ENCODE measurements at places on chromosomes 5 and 9.

DNA sequence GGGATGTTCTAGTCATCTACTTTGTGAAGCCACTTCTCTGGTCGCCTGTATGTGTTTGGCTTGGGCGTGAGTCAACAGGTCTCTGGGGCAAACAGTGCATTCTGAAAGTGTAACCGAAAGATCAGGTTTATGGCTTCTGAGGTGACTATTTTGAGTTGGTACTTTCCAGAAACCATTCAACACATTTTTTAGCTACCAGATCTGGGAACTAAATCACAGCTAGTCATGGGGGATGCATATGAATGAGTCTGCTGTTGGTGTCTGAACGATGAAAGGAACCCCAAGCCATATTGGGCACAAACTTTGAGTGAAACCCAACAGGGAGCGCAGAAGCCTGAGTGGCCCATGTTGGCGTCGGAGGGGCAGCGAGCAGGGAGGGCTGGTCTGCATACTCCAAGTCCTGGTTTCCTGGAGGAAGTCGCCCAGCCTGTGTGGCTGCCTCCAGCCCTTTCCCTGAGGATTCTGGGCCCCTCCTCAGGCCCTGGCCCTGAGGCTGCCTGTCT lies 35.3 kb downstream of the UBE2QL1 start:
- peak; percentile 38 for DNase-seq

GRCh38 chr9:131091352-131091992 lies 4.9 kb upstream of the AIF1L start:
- no peak for DNase-seq

GRCh38 chr9:95138474-95138873 lies 179.0 kb downstream of the FANCC start:
- DNase-seq: no peak

GRCh38 chr5:89769975-89770374 lies 639.6 kb downstream of the CETN3 start:
- no peak for DNase-seq

- DNase-seq: no peak
These were observed 222.9 kb upstream of the MEF2C start for GRCh38 chr5:89105836-89106235.

- no peak for DNase-seq
These were observed 36.2 kb downstream of the SH3PXD2B start for GRCh38 chr5:172417983-172418630.

DNA sequence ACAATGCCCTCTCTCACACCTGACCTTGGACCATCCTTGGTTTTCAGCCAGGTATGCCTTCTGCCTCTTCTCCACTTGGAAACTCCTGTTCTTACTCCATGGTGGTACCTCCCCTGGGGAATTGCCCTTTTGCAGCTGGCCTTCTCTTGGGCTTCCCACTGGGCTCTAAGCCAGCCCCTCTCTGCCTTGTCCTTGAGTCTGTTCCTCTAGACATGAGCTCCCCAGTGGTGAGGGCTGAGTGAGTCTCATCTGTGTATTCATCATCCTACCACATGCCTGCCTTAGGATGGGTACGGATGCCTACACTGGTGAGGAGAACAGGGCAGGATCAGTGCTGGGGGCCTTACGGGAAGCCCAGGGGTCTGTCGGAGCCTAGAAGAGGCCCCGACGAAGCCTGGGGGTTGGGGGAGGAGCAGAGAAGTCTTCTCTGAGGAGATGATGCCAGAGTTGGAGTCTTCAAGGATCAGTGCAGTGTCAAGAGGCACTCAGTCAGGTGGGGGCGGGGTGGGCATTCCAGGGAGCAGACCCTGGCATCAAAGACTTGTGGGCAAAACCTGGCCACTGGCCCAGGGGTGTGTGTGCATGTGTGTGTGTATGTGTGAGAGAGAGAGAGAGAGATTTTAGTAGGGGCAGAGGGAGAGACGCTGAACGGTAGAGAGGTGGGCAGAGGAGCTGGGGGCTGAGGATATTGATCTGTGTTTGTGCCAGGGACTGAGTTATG lies 5.2 kb upstream of the CRB2 start:
- no peak for DNase-seq

DNA sequence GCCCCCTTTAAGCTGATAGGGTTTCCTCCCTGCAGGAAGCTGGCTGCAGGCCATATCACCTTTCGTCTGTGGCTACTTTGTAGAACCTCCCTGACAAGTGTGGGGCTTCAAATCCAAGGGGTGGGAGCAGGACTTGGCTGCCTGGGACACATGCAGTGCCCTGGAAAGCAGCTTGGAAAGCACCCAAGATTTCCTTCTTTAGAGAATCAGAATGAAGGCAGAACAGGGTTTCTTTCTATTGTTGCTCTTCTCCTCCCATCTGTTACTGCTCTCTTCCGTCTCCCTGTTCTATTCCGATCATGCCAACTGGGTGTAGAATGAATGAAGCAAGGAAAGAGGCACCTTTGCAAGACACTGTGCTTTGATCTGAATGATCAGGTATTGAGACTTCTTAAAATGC lies 282.2 kb downstream of the MED10 start:
- no peak for DNase-seq

DNA sequence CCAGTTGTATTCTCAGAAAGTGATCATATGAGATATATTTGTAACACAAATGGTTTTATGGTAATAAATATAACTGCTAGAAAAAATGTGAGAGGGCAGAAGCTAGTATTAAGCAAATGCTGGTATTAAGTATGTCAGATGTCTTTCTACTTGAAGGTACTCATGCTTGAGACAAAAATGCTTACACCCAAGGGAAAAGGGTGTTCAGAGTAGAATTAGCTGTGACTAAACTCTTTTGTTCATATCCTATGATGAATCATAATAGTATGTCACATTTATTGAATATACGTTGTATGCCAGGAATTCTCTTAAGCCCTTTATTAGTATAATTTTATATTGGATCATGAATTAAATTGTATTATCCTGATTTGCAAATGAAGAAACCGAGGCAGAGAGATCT lies 2.2 kb downstream of the ADGRV1 start:
- no peak for DNase-seq

DNA sequence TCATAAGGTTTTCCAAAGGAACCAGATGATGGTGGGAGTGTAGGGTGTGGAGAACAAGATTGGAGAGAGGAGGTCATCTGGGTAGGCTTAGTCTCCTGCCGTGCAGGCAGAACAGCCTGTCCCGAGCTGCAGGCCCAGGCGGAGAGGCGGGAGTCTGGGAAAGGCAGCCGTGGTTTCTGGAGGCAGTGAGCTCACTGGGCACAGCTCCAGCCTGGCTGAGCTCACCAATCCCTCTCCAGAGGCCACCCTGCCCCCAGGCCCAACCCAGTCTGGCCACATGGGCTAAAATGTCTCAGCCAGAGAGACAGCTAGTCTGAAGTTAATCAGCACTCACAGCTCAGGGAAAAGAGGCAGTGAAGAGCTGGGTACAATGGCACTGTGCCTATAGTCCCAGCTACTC lies 12.3 kb downstream of the P4HA2 start:
- no peak for DNase-seq

DNA sequence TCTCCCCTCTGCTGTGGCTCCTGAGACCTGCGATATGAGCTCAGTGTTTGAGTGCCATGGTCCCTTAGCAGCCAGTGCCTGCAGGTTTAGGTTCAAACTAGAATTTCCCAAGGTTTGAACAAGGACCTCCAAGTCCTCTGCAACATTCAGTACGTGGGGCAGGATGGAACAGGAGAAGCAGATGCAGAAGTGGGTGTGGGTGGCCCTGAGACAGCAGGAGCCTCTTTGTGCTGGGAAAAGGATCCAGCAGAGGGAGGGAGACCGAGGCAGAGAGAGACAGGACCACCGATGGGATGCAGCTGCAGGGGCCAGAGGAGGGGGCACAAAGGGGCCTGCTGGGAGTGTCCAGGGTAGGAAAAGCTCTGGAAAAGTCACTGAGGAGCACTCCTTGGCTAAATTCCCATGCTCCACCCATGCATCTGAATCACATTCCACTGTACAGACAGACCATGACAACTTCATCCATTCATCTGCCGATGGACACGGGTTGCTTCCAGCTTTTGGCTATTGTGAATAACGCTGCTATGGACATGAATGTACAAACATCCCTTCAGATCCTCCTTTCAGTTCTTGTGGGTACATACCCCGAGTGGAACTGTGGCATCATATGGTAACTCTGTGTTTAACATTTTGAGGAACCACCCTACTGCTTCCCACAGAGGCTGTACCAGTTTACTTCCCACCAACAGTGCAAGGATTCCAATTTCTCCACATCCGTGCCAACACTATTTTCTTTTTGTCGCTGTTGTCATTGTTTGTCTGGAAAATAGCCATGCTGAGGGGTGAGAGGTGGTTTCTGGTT lies 26.7 kb upstream of the SUSD3 start:
- no peak for DNase-seq

DNA sequence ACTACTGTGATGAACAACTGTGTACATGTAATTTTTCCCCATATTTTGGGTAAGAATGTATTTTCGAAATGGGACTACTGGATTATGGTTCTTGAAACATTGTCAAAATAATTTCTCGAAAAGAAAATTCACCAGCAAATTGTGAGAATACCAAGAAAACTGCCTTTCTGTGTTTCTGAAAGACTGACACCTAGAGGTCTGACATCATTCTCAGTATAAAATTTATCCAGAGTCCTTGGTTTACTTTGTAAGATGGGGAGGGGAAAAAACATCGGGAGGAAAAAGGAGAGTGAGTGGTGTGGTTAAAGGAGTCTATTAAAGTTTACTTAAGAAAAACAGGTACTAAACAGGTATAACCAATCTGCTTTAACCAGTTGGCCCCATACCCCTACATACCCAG lies 149.2 kb downstream of the CEP120 start:
- no peak for DNase-seq

DNA sequence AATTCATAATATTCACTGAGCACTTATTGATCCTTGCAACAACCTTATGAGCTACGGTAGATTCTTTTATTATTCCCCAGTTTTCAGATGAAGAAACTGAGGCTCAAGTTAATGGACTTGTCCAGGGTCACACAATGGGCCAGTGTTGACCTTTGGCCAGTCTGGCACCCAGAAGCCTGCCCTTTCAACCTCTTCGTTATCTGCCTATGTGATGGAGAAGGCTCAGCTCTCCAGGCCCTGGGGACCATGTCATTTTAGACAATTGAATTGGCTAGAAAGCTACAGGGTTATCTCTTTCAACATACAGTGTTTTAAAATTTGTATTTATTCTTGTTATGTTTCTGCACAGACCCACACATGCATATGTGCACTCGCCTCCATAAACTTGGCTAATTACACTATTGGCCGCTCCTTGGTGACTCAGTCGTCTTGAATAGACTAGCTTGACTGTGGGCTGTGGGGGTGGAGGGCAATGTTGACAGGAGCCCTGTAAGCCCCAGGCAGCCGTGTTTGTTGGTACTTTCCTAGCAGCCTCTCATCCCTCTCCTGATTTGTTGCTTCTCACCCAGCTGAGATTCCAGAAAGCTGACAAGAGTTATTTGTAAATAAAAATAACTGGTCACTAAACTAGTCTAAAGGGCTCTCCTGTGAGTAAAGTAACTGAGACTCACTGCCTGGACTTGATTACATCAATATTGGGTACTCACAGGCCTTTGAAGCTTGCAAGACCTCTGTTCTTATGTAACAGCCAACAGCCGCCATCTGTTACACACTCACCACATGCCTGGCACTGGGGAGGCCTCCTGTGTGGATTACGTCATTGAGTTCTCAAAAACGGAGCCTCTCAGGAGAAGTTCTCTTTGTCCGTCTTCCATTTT lies 8.5 kb upstream of the ANGPTL2 start:
- no peak for DNase-seq

GRCh38 chr5:95256991-95257390 lies 27.9 kb downstream of the MCTP1 start:
- no peak for DNase-seq

- DNase-seq: no peak
These were observed 8.9 kb downstream of the PLK2 start for GRCh38 chr5:58450811-58451629.

DNA sequence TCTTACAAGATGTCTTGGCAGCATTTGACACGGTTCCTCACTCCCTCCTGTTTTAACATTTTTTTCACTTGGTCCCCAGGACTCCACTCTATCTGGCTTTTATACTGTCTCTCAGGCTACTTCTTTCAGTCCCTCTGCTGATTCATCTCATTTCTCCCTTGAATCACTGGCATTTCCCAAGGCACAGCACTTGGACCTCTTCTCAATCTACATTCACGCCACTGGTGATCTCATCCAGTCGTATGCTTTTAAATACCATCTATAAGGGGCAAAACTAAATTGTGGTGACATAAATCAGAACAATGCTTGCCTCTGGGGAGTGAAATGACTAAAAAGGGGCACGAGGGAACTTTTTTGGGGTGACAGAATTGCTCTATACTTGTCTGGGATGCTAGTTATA lies 47.1 kb downstream of the MAPKAP1 start:
- DNase-seq: peak; percentile 48

DNA sequence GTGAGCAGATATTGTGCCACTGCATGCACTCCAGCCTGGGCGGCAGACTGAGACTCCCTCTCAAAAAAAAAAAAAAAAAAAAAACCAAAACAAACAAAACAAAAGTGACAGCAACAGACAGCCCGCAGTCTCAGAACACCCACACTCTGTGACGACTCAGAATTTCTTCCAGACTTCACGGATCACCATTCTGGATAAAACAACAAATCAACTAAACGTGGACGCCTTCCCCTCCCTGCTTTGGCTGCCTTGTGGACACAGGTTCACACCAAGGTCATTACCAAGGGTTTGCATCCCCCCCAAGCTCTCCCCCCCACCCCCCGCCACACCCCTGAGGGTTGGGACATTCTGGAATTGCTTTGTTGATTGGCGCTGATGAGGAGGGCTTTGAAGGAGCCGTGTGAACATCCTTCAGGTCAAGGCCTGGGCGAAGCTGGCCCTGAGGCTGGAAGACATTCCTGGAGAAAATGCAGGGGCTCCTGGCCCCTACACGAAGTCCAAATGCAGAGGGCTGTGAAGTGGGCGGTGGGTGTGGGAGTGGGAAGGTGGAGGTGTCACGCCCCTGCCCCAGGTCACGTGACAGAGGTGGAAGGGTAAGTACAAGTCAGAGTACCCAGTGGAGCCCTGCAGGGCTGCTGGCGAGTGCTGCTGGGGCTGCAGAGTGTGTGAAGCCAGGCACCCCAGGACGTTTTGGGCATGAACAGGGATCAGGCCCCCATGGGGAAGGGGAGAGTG lies 10.1 kb downstream of the LCN10 start:
- no peak for DNase-seq

- DNase-seq: no peak
These were observed 1854.6 kb upstream of the WWC1 start for GRCh38 chr5:166436872-166437271.

GRCh38 chr5:44868541-44868940 lies 59.8 kb downstream of the MRPS30 start:
- DNase-seq: no peak

- DNase-seq: no peak
These were observed 6.6 kb upstream of the UBQLN1 start for GRCh38 chr9:83714329-83714728.

DNA sequence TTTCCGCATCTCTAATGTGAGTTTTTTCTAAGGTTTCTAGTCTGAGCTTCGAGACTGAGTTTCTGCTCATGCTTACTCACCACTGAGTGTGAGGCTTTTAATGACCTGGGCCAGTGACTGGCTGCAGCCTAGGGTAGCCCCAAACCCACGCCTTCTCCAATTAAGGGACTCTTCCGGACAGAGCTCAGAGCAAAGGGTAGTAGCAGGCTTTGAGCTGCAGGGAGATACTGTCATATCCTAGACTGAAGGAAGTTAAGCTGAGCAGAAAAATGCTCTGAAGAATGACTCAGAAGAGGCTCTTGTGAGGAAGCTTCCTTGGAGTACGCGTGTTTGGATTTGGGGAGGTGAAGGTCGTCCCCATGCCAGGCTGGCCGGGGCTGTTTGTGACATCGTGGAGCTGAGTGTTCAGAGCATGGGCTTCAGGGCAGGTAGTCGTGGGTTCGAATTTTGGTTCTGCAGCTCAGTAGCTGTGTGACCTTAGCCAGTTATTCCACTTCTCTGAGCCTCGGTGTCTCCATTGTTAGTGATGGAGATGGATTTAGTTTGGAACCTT lies 3.5 kb downstream of the USP20 start:
- peak; percentile 73 for DNase-seq

- peak; percentile 65 for DNase-seq
These were observed 12.4 kb downstream of the CARD19 start for GRCh38 chr9:93108291-93109041.

Measured in stimulated activated CD4-positive, alpha-beta T cell treated with anti-CD3 and anti-CD28 coated beads, Interleukin-1b, Interleukin-23, amount 100 ng/mL, for 48 hours (primary cell).